Cardiac fibroblast (primary cell): ENCODE measurements at places on chromosomes 4 and X.
A peak's percentile ranks its signal among the peaks of the same experiment; 100 is the strongest.

DNA sequence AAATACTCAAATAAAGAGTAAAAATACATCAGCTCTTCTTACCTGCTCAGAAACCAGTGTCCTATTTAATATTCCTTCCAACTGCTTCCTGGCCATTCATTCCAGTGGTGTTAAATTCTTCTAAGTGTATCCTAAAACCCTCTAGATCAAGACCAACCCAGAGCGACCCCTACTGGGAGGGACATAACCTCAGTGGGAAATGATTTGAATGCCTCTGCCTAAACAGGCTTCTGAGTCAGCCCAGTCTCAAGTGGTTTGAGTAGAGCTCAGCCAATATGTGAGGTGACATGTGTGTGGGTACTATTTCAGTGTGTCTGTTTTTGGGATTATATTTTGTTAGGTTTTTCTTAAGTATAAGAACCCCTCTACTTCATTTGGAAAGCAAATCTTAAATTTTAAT, 133.6 kb upstream of the ARHGEF9 start:
- peak; percentile 82 for DNase-seq

GRCh38 chrX:18961686-18962085, 22.2 kb downstream of the PHKA2 start:
- DNase-seq = peak; percentile 47

GRCh38 chr4:142112451-142112850, 476.1 kb downstream of the IL15 start:
- peak; percentile 65 for DNase-seq

DNA sequence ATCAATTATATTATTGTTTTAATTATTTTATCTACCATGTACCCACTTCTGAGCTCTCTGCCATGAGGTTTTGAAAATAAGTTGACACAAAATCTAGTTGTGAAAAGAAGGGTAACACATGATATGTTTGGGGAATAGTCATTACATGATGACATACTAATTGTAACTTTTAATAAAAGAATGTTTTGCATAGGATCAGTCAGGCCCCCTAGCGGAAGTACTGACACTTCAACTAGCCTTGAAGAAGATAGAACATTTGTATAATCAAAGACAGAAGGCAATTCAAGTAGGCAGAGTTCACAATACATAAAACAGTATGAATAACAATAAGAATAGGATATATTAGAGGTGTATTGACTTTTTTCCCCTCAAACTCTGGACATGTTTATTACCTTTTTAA, 1191.0 kb upstream of the AGA start:
- no peak for DNase-seq

DNA sequence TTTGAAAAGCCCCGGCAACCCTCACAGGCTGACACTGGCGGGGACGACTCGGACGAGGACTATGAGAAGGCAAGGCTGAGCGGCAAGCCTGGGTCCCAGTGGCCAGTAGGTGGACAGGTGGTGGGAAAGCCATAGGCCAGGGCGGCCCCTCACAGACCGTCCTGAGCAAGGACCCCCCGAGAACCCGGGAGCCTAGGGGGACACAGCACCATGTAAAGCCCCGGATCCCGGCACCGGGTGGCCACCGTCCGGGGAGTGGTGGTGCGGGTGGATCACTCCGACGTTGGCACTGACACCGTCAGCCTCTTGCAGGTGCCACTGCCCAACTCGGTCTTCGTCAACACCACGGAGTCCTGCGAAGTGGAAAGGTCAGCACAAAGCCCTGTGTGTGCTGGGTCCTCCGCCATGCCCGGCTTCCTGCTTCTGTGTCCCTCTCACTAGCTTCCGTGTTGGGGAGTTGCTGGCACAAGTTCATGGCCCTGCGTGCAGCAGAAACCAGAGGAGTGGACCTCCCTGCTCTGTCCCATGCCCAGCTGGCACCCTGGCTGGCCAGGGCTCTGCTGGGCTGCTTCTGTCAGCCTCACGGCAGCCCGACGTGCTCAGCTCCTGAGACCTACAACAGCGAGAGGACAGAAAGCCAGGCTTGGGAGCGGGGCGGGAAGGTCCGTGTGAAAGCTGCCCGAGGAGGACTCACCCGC, 11.9 kb upstream of the ADD1 start:
- DNase-seq = no peak

DNA sequence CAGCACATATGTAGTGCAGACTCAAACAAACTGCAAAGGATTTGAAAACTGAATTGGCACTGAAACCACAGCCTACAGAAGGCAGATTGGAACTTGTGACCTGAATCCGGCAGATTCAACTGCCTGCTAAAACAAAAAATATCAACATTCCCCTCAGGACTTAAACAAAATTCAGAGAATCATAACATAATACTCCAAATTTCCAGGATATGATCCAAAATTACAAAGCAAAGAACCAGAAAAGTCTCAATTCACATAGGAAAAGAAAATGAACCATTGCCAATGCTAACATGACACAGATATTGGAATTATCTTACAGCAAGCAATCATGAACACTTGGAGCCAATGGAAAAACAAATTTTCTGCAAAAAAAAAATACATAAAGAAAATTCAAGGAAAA, 250.4 kb downstream of the PRDM5 start:
- no peak for DNase-seq

DNA sequence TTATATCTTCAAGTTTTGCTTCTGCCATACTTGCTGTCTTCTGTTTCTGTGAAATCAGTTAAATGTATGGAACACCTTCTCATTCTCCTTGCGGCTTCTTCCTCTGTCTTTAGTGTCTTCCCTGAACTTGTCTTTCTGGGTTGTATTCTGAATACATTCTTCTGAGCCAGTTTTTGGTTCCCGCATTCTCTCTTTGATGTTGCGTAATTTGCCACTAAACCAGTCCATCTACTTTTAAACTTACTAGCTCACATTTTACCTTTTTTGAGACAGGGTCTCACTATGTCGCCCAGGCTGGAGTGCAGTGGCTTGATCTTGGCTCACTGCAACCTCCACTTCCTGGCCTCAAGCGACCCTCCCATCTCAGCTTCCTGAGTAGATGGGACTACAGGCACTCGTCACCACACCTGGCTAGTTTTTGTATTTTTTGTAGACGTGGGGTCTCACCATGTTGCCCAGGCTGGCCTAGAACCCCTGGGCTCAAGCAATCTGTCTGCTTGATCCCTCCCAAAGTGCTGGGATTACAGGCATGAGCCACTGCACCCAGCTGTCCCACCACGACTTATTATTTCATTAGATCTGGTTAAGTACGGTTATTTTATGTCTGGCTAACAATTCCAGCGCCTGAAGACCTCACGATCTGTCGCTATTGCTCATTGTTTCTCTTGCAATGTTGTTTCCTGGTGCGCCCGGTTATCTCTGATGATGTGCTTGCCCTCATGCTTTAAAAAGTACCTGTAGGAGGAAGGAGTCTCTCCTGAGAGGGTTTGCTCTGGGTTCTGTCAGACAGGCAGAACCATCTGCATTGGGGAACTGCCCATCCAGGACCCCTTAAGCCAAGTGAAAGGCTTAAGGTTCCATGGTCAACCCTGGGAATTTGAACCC, 9.8 kb upstream of the FAM3A start:
- no peak for DNase-seq

DNA sequence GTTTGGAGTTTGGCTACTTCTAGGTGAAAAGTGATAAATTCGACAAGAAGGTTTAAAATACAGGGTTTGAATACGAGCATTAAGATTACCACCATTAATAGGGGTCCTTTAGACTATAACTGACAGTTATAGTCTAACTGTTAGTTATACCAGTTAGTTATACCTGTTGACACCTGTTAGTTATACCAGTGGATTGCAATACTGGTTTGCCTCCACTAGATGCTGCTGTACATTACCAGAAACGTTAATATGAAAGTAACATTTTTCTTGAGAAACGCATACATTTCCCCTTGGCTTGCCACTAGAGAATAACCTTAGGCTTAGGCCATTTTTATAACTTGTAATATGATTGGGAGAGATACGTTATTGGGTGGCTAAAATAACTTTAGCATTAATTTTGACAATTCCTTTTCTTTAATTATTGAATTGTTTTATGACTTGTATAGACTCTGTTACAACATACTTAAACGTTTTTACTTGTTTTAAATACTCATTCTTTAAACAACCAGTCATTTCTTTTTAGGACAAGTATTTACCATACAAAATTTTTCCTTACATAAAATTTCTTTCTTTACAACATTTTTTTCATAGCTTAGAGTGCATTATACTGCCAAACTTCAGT, 911.2 kb downstream of the FSTL5 start:
- DNase-seq = peak; percentile 2

GRCh38 chr4:138897811-138898226, 117.8 kb upstream of the NOCT start:
- peak; percentile 68 for DNase-seq

GRCh38 chr4:4720646-4721045, 138.8 kb upstream of the MSX1 start:
- no peak for DNase-seq

GRCh38 chrX:15350329-15350996, 15.1 kb upstream of the PIGA start:
- DNase-seq = no peak

GRCh38 chrX:134794692-134795091, 136.4 kb upstream of the PLAC1 start:
- no peak for DNase-seq

- DNase-seq = no peak
These were observed 310.0 kb downstream of the SLITRK2 start for GRCh38 chrX:146127617-146128016.

- DNase-seq = no peak
These were observed 696.9 kb downstream of the PCDH7 start for GRCh38 chr4:31417040-31417439.

DNA sequence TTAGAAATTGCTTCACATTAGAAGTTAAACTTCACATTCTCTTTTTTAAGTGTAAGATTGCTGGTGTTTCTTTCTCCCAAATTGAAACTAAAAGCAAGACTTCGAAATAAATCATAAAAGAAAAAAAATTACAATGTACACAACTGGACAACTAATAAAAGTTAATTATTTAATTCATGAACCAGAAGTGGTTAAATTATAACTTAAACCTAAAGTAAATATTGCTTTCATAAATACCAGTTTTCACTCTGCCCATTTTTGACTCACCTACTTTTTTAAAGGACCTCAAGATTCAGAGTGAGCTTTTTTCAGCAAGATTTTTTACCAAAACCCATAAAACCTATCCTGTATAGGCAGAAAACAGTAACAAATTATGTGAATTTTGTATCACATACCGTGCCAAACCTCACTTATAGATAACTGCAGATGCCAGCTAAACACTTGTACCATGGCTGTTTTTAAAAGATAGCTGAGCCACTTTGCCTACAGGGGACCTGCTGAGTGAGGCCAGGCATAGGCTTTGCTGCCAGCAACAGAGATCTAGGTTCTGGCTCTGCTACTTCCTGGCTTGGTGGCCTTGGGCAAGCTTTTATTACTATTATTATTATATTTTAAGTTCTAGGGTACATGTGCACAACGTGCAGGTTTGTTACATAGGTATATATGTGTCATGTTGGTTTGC, 259.8 kb downstream of the NR3C2 start:
- no peak for DNase-seq

GRCh38 chrX:36116222-36116621, 196.7 kb downstream of the CFAP47 start:
- DNase-seq = no peak

- no peak for DNase-seq
These were observed 627 bp upstream of the HSD17B11 start for GRCh38 chr4:87391576-87392054.

GRCh38 chrX:96563646-96564045, 121.0 kb upstream of the DIAPH2 start:
- peak; percentile 76 for DNase-seq

GRCh38 chr4:12555011-12555410, 929.1 kb downstream of the RAB28 start:
- DNase-seq = peak; percentile 85

DNA sequence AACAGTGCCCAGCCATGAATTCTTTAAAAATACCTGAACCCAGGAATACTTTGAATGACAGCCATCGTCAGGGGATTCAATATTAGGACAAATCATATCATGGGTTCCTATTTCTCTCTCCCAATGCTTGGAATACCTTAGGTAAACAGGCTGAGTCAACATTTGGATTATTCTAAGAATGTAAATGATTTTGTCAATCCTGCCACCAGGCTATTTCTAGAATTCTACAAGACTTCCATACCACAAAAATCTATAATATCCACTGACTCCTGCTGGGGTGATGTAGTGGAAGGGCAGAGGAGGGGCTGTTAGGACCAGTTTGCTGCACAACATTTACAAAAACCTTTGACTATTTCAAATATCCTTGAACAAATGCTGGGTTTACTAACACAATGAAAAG, 65.2 kb downstream of the IGFBP7 start:
- DNase-seq = no peak

- DNase-seq = no peak
These were observed 395.5 kb upstream of the SMIM31 start for GRCh38 chr4:164358400-164358799.

DNA sequence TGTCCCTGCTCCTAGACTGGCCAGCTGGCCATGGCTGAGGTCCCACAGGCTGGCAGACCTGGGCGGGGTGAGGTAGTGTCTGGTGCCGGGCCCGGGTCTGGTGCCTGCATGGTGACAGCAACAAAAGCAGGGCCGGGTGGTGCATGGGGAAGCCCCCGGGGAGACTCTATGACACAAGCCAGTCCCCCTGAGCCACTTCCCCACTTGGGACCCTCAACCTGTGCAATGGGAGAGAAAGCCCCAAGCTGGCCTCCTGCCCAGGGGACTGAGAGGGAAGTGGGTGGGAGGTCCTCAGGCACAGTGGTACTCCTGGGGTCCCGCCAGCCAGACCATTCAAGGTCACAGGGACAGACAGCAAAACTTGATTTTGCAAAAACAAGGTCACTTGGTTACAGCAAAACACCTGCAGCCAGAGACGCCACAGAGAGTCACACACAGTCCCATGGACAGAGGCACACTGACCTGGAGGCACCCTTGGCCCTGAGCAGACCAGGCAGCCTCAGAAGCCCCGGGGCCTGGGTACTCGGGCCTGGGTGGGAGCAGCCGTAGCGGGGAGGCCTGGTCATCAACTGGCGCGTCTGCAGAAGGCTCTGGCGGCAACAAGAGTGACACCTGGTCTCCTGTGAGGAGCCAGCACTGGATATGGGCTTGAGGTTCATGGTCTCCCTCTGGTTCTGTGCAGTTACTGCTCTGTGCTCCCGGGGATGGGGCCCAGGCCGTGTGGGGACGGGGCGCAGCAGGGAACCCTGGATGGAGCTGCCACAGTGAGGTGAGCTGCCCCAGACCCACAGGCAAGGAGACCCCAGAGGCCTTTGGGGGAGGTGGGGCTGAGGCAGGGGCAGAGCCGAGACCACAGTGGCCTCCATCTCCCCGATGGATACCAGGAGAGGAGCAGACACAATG, 60.6 kb downstream of the HTRA3 start:
- no peak for DNase-seq

- DNase-seq = no peak
These were observed 58.7 kb upstream of the EMCN start for GRCh38 chr4:100576570-100576969.

GRCh38 chr4:173748353-173748752, 218.3 kb upstream of the HAND2 start:
- DNase-seq = peak; percentile 59
